ENCODE measurements at places on chromosomes 5 and 9. TPM values are rescaled to one million over a fixed set of nuclear protein-coding genes. Genes with fewer than 3 reads are reported as not detected.

RNF208 gene
- total RNA-seq: 0.78 TPM

DNA sequence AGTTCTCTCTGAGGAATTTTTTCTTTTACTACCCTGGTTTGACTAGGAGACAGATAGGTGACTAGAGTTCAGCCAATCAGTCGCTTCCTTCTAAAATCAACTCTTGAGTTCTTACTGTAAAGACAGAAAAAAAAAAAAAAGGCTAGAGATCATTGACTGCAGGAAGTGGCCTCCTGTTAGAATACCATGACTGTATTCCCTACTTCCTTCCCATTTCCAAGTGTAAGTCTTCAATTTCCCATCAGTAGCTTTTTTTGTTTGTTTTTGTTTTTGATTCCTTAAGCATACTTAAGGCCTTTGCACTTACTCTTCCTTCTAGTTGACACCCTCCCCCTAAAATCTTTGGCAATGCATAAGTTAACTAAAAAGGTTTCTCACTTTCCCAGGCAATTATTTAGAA lies 154.3 kb downstream of the HMHB1 start:
- no peak for DNase-seq
- H3K27me3 ChIP-seq: no peaks in the 10 kb centered on the region
- H3K4me1 ChIP-seq: no peaks in the 10 kb centered on the region

DNA sequence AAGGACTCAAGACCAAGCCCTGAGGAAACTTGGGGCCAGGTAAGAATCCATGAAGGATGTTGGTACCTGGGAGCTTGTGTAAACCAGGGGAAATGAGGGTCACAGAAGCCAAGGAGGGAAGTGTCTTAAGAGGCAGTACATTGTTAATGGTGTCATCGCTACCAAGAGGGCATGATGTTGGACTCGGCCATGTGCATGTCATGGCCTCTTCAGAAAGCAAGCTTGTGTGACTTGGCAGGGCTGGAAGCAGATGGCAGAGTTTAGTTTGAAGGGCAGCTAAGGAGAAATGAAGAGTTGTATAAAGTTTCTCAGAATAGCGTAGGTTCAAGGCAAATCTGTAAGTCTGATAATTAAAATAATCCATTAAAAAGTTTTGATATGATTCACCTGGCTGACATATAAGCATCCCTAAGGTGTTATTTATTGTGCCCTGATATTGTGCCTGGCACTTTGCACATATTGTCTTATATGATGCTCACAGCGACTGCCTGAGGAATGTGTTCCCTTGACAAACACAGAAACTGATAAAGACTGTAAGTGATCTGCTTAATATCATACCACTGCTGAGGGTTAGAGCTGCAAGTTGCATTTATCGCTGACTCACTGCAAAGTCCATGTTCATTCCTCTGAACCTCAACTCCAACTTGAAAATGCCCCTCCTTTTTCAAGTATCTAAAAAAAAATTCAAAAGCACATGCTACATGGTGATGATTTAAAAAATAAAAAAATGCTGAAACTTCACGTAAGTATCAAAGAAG lies 81.3 kb upstream of the PTPN3 start:
- no peak overlapping the region for H3K27ac ChIP-seq
- no peaks in the 10 kb centered on the region for H3K36me3 ChIP-seq
- no peak for DNase-seq
- H3K4me1 ChIP-seq: no peaks in the 10 kb centered on the region
- no peak overlapping the region for H3K4me3 ChIP-seq

DNA sequence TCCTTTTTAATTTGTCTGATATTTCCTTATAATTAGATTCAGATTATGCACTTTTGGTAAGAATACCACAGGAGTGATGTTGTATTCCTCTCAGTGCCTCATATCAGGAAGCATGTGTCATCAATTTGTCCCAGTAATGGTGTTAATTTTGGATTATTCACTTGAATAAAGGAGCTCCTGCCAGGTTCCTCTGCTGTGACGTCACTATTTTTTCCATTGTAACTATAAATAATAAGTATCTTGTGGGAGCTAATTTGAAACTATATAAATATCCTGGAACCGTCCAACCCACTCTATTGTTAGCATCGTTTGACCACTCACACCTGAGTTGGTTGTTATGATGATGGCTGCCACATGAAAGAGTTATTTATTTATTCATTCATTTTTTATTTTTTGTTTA lies 107.9 kb downstream of the INVS start:
- no peaks in the 10 kb centered on the region for H3K36me3 ChIP-seq
- no peaks in the 10 kb centered on the region for H3K27me3 ChIP-seq
- no peak overlapping the region for H3K4me3 ChIP-seq
- H3K27ac ChIP-seq: no peak overlapping the region

DNA sequence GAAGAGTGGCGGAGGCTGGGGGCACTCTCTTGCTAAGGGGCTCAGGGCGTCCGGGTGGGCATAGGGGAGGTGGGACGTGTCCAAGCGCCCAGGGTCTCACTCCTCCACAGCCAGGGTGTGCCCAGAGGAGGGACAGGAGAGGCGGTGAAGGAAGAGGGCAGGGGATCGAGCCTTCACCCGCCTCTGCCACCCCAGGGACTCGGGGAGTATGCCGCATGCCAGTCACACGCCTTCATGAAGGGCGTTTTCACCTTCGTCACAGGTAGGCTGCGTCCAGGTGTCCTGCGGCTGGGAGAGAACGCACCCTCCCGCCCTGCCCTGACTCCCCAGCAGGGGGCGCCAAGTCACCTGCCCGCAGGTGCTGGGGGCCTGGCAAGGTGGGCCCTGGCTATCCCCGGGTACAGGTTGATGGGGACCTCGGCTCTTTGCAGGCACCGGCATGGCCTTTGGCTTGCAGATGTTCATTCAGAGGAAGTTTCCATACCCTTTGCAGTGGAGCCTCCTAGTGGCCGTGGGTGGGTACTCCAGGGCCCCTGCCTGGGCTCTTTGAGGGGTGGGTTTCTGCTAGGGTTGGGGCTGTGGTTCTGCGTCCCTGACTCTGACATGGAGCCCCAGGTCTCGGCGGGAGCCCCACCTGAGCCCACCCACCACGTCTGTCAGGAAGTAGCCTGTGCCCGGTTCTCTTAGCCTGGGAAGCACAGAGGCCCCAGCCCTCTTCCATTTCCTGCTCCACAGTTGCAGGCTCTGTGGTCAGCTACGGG lies 552 bp downstream of the TMEM141 start:
- no peaks in the 10 kb centered on the region for H3K27me3 ChIP-seq
- H3K4me1 ChIP-seq: peaks cover 64% of the 10 kb centered on the region

C5orf34 gene
- not detected for total RNA-seq

- no peaks in the 10 kb centered on the region for H3K27me3 ChIP-seq
- no peak overlapping the region for H3K4me3 ChIP-seq
- peaks cover 56% of the 10 kb centered on the region for H3K4me1 ChIP-seq
- DNase-seq: no peak
- no peaks in the 10 kb centered on the region for H3K36me3 ChIP-seq
Measured at GRCh38 chr5:138539791-138540190, 3.2 kb downstream of the ETF1 start.

DNA sequence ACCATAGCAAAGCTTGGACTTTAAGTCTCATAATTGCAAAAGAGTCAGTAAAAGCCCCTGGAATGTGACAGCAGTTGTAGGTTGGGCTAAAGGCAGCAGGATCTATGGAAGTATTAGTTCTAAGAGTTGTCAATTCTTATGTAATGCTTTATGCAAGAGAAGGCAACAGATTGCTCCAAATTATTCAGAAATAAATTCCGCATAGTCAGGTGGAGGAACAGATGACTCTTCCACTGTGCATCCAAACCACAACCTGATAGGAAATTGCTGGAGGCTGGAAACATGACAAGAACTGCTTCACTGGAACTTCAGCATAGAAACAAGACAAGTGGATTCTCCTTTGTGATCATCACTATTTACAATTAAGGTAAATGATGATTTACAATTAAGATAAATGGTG lies 101.0 kb downstream of the STARD4 start:
- H3K4me1 ChIP-seq: no peaks in the 10 kb centered on the region
- H3K4me3 ChIP-seq: no peak overlapping the region
- no peaks in the 10 kb centered on the region for H3K27me3 ChIP-seq
- H3K27ac ChIP-seq: no peak overlapping the region

AFAP1L1 gene
- total RNA-seq: 5.9 TPM

GRCh38 chr9:121390372-121390771 lies 20.3 kb upstream of the STOM start:
- H3K27ac ChIP-seq: no peak overlapping the region
- H3K36me3 ChIP-seq: no peaks in the 10 kb centered on the region
- no peaks in the 10 kb centered on the region for H3K27me3 ChIP-seq
- no peak overlapping the region for H3K4me3 ChIP-seq
- DNase-seq: no peak

SOX30 gene
- not detected for total RNA-seq

DNA sequence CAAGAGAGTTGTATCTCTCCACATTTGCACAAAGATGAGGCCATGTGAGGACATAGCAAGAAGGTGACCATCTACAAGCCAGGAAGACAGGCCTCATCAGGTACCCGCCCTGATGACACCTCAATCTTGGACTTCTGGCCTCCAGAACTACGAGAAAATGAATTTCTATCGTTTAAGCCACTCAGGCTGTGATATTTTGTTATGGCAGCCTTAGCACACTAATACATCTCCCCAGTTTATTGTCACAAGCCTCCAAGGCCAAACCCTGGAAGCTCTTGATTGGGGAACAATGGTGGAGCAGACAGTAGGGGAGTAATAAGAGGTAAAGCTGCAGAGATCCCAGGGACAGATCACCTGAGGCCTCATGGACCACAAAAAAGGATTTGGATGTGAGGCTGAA lies 7.7 kb upstream of the P4HA2 start:
- no peaks in the 10 kb centered on the region for H3K27me3 ChIP-seq
- H3K27ac ChIP-seq: no peak overlapping the region
- H3K4me3 ChIP-seq: no peak overlapping the region
- no peaks in the 10 kb centered on the region for H3K36me3 ChIP-seq
- DNase-seq: no peak
- peaks cover 6% of the 10 kb centered on the region for H3K4me1 ChIP-seq

ADAMTS2 gene
- 9.1 TPM for total RNA-seq

GRCh38 chr5:115776989-115777388 lies 39.5 kb downstream of the CDO1 start:
- no peak overlapping the region for H3K27ac ChIP-seq
- no peak for DNase-seq
- no peak overlapping the region for H3K4me3 ChIP-seq
- H3K4me1 ChIP-seq: no peaks in the 10 kb centered on the region
- H3K27me3 ChIP-seq: no peaks in the 10 kb centered on the region

- no peak for DNase-seq
- no peak overlapping the region for H3K27ac ChIP-seq
- H3K4me3 ChIP-seq: no peak overlapping the region
- H3K27me3 ChIP-seq: no peaks in the 10 kb centered on the region
Measured at GRCh38 chr9:135803441-135803840, 101.5 kb downstream of the KCNT1 start.

GRCh38 chr5:140565024-140565779 lies 574 bp downstream of the SLC35A4 start:
- H3K4me1 ChIP-seq: peaks cover 36% of the 10 kb centered on the region
- peak overlapping the region; percentile 26 for H3K4me3 ChIP-seq
- no peak for DNase-seq

PITX1 gene
- total RNA-seq: not detected

ADRA1B gene
- total RNA-seq: 4.0 TPM

GRCh38 chr5:36628695-36629094 lies 22.3 kb downstream of the SLC1A3 start:
- no peak overlapping the region for H3K4me3 ChIP-seq
- no peaks in the 10 kb centered on the region for H3K36me3 ChIP-seq
- no peaks in the 10 kb centered on the region for H3K27me3 ChIP-seq
- no peaks in the 10 kb centered on the region for H3K4me1 ChIP-seq
- H3K27ac ChIP-seq: no peak overlapping the region

IFNE gene
- not detected for total RNA-seq

GRCh38 chr9:108325406-108325805 lies 530.4 kb downstream of the ACTL7B start:
- no peaks in the 10 kb centered on the region for H3K27me3 ChIP-seq
- no peaks in the 10 kb centered on the region for H3K36me3 ChIP-seq
- H3K27ac ChIP-seq: no peak overlapping the region
- no peak overlapping the region for H3K4me3 ChIP-seq
- H3K4me1 ChIP-seq: no peaks in the 10 kb centered on the region
- no peak for DNase-seq

DNA sequence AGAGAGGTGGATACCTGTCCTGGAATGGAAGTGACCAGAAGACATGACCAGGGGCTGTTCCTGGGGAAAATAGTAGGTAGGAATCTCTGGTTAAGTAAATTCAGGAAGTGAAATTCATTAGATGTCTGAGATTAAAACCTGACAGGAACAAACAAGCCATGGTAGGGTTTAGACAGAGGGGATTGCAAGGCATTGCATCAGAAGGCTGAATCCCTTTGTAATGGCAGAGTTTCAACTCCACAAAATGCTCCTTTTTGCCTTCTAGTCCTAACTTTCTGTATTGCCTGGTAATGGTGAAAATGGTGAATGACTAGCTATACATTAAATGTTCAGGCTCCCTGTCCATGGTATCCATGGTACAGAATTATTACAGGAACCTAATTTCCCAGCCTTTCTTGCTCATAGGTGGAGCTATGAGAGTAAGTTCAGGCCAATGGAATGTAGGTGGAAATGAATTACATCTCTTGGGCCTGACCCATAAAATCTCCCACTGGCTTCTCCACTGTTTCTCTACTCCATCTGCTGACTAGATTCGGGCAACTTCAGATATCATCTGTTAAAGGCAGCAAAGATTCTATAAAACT lies 113.4 kb upstream of the CNTLN start:
- no peak for DNase-seq
- no peak overlapping the region for H3K4me3 ChIP-seq
- no peak overlapping the region for H3K27ac ChIP-seq

AHRR gene
- total RNA-seq: 0.26 TPM

DNA sequence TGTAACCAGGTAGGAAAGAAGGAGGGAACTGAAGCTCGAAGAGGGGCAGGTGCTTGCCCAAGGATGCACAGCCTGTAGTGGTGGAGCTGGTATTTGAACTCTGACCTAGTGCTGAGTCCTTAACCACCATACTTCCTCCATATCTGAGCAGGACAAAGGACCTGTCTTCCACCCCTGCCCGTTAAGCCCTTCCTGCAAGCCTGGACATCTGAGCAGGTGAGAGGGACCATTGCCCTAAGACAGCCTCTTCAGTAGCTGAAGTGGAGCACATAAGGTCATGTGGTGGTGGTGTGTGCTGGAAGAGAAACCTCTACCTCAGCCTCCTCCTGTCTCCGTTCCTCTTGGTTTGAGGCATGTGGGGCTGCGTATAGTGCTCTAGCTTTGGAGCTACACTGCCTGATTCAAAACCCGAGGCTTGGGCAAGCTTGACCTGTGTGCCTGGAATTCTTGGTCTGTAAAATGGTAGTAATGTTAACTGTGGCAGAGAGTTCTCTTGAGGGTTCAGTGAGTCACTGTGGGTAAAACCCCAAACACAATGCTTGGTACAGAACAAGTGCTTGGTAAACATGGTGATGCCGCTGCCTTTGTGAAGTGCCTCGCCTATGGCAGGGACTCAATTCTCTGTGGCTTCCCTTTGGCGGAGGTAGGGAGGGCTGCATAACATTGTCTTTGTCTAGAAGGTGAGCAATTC lies 7.4 kb downstream of the GALNT10 start:
- H3K4me1 ChIP-seq: peaks cover 11% of the 10 kb centered on the region
- no peak overlapping the region for H3K27ac ChIP-seq
- DNase-seq: no peak
- H3K36me3 ChIP-seq: no peaks in the 10 kb centered on the region
- H3K4me3 ChIP-seq: no peak overlapping the region

GRCh38 chr5:105903069-105903468 lies 1767.7 kb downstream of the EFNA5 start:
- DNase-seq: no peak
- no peak overlapping the region for H3K27ac ChIP-seq
- no peaks in the 10 kb centered on the region for H3K4me1 ChIP-seq
- no peak overlapping the region for H3K4me3 ChIP-seq
- no peaks in the 10 kb centered on the region for H3K36me3 ChIP-seq

SPINK5 gene
- 0.52 TPM for total RNA-seq
